Cardiac muscle cell (in vitro differentiated cells and primary cell): ENCODE measurements at places on chromosomes 1 and 21.

DNA sequence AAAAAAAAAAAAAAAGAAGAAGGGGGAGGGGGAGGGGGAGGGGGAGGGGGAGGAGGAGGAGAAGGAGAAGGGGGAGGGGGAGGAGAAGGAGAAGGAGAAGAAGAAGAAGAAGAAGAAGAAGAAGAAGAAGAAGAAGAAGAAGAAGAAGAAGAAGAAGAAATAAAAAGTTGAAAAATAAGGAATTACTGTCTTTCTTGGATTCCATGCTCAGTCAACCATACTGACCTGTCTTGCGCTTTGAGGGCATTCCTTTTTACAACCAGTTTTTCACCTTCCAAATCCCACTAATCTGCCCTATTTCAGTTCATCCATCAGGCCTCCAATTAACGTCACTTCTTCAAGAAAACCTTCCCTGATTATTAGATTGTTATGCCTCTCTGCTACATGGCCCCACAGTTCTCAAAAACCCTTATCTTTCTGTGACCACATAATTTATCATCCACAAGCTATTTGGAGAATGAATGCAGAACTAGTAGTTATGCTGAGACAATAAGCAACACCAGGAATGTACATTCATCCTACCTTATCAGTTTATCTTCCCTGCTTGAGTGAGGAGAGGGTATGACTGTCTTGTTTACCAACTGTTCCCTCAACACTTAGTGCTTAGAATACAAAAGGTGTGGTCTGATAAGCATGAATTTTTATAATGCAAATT lies 57.5 kb upstream of the GUCA2A start:
- peak; percentile 83 for DNase-seq

GRCh38 chr1:160781186-160781766 lies 14.7 kb upstream of the LY9 start:
- DNase-seq: no peak

- no peak for DNase-seq
These were observed 311.5 kb downstream of the DUSP10 start for GRCh38 chr1:221430152-221430960.

DNA sequence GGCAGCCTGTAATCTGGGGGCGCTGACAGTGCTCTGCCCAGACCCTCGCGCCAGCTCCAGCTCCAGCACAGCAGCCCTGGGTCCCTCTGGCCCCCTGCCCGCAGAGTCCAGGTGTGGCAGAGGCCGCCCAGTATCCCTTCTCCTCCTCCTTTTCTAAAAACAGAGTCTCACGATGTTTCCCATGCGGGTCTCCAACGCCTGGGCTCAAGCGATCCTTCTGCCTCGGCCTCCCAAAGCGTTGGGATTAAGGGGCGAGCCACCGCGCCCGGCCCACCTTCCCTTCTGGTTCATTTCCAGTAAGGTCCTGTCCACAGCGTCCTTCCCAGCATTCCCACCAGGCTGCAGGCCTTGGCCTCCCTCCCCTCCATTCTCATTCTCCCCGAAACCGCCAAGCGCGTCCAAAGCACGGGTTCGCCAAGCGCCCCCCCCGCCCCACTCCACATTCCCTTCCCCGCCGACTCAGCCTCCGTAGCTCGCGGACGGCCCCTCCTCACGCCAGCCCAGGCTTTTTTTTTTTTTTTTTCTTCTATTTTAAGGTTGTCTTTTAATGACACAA lies 2.0 kb upstream of the PCBP3 start:
- no peak for DNase-seq

- DNase-seq: no peak
These were observed 157.1 kb upstream of the SYT6 start for GRCh38 chr1:114310695-114311271.

DNA sequence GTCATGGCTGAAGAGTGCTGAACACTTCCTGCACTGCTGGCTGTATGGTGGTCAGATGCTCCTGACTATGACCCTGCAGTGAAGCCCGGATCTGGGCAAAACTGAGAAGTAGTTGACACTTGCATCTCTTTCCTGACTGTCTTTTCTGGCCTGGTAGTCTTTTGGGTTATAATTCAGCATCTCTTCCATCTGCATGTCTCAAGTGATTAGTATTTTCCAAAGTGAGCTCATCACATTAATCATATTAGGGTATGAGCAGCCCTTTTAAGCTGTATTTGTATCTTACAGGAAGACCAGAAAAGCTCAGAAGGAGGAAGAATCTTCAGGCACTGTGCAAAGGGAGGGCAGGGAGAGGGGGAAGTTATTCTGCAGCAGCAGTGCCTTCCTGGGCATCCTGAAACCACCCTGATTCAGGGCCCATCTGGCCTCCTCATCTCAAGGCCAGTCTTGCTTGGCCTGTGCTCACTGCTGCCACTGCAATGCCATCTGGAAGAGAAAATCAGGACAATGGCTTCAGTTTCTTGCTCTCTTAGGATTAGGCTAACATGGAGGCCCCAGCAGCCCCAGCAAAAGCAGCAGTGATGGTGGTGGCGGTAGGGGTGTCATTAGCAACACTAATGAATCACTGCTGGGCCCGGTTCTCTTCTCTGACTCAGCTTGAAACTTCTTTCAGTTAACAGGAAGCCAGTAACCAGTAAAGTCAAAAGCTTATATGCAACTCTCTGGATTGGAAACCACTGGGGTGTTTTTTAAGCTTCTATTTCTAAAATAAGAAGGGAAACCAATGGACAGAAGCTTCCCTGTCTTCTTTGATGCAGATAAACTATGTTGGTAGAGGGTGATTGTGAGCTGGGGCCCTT lies 63.3 kb upstream of the WDR26 start:
- DNase-seq: peak; percentile 76

DNA sequence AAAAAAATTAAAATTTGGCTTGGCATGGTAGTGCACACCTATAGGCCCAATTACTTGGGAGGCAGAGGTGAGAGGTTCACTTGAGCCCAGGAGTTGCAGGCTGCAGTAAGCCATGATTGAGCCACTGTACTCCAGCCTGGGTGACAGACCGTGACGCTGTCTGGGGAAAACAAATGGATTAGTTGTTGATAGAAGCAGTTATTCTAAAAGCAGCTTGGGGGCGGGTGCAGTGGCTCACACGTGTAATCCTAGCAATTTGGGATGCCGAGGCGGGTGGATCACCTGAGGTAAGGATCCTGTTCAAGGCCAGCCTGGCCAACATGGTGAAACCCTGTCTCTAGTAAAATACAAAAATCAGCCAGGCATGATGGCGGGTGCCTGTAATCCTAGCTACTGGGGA lies 40.3 kb downstream of the KIF1B start:
- DNase-seq: no peak

DNA sequence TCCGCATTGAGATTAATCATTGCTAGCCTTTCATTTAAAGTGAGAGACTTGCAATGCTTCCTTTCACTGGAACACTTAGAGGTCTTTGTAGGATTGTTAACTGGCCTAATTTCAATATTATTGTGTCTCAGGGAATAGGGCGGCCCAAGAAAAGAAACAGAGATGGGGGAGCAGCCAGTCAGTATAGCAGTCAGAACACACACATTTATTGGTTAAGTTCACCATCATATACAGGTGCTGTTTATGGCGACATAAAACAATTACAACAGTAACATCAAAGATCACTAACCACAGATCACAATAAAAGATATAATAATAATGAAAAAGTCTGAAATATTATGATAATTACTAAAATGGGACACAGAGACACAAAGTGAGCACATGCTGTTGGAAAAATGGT lies 29.4 kb downstream of the BARHL2 start:
- no peak for DNase-seq

DNA sequence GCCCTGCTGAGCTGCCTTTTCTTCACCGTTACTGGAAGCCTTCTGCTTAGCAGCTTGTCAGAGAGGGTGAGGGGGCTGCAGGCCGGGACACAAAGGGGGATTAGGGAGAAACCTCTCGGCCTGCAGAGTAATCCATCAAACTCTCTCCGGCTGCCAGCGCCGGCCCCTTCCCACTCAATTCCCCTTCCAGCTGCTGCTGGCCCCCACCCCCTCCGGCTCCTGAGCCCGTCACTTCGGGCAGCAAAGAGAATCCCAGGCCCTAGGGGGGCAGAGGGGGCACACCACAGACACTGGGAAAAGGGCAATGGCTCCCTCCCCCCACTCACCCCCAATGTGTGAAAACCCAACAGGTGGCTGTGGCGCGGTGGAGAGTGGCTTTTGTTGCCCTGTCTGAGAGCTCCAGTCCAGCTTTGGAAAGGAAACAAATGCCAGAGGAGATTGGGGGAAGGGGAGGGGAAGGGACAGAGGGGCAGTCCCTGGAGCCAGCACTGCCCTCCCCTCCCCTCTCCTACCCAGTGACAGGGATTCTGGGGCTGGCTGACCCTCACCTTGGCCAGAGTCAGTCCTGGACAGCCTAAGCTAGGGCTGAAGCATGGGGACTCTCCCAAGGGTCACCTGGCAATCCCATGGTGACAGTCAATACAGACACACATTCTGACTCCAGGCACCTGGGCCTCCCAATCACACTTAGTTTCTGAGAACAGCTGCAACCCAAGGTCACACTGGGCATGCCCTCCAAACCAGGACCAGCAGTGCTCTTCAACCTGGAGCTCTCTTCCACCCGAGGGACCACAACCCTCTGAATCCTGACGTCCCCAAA lies 9.5 kb downstream of the SLC45A3 start:
- DNase-seq: no peak

DNA sequence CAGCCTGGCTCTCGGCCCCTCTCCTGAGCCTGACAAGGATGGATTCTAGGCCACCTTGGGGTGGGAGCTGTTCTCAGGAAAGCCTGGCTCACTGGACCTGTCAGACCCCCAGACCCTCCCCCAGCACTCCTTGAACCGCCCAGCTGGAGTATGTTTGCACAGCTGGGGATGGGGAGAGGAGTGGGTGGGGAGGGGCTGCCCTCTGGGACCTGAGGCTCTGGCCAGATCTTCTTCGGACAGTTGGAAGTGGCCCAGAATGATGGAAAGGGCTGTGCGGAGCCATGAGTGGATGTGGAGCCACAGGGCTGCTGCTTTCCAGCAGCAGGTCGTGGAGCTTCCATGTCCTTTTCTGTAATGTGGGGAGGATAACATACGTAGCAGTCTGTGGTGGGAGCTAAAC lies 43.0 kb upstream of the TRABD2B start:
- no peak for DNase-seq

GRCh38 chr1:55107101-55107500 lies 67.8 kb downstream of the PCSK9 start:
- DNase-seq: peak; percentile 21

DNA sequence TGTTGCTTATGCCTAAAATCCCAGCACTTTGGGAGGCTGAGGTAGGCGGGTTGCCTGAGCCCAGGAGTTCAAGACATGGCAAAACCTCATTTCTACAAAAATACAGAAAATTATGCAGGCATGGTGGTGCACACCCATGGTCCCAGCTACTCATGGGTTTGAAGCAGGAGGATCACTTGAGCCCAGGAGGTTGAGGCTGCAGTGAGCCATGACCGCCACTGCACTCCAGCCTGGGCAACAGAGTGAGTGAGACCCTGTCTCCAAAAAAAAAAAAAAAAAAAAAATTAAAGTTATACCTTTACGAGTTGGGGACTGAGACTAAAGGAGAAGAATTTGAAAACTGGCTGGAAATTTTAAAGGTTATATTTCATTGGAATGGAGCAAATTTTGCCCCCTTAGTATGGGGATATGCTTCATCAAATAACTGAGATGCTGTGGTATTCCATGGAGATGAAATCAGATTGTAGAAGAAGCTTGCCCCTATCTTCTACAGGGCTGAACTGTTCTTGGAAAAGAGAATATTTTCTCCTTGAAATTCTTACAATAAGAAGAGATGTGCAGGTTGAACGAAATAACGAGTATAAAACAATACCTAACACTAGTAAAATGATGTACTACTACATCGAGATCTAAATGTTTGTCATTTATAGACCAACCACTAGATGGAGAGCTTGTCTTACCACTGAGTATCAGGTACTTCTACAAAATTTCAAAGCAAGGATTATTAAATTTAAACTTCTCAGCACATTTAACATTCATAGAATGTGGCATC lies 34.9 kb upstream of the SCYL3 start:
- DNase-seq: peak; percentile 57

DNA sequence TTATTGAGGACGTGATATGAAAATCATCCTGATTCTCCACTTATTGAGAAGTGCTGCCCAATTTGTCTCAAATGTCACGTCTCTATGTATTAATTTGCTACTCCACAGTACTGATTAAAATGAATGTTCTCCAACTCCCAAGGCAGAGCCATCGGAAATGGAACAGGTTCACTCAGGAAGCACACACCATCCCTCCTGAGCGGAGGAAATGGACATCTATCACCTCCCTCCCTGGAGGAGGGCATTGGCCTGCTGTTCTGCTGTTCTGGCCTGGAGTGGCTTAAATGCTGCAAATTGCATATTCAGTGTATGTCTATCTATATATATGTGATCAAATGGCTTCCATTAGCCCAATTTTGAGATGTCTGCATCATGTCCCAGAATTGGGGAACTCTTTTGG lies 140.5 kb downstream of the CSMD2 start:
- no peak for DNase-seq

- DNase-seq: peak; percentile 79
These were observed 19.3 kb downstream of the F3 start for GRCh38 chr1:94522304-94522703.

DNA sequence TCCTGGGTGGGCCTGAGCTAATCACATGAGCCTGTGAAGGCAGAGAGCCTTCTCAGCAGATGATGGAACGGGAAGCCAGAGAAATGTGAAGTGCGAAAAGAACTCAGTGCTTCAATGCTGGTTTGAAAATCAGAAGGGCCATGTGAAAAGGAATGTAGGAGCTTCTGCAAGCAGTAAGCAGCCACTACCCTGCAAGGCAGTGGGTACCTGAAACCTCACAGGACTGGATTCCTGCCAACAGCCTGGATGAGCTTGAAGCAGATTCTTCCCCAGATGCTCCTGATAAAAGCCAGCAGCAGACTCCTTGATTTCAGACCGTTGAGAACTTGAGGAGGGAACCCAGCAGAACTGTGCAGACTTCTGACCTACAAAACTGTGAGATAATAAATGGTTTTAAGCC lies 158.6 kb downstream of the SYT2 start:
- DNase-seq: no peak

GRCh38 chr1:182335771-182336566 lies 55.6 kb downstream of the GLUL start:
- DNase-seq: no peak

DNA sequence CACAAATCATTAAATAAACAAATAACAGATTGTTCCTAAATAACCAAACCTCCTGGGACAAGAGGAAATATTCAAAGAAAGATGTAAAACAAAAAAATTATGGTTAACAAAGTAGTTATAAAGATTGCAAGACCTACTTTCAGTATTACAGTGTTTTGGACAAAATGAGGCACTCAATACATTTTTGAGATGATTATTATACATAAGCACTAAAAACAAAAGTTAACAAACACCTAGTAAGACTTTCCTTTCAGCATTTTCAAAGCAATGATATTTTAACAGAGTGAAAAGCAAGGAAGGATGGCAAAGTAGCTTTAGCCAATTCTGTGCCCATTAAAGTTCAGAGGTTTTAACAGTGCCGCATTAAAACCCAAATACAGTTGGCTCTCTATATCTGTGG lies 17.2 kb downstream of the OMA1 start:
- DNase-seq: no peak

- no peak for DNase-seq
These were observed 704.8 kb upstream of the RGS18 start for GRCh38 chr1:191453487-191453886.

- peak; percentile 65 for DNase-seq
These were observed 19.7 kb downstream of the RCC2 start for GRCh38 chr1:17419626-17420328.

- DNase-seq: no peak
These were observed 70.7 kb downstream of the PRRX1 start for GRCh38 chr1:170734412-170735175.

- peak; percentile 72 for DNase-seq
These were observed 64.8 kb downstream of the DNTTIP2 start for GRCh38 chr1:93814059-93814794.
